HL-60 (cell line): ENCODE measurements at places on chromosomes 4 and X.

GRCh38 chr4:7187691-7188090 is 4.6 kb upstream of the SORCS2 start:
- no peak for DNase-seq

- DNase-seq: no peak
These were observed 345.9 kb downstream of the FSTL5 start for GRCh38 chr4:161817914-161818313.

GRCh38 chr4:163085085-163085484 is 81.6 kb downstream of the NAF1 start:
- DNase-seq: peak; percentile 70

- no peak for DNase-seq
These were observed 930.7 kb upstream of the HS3ST1 start for GRCh38 chr4:12359420-12359819.

GRCh38 chr4:78796526-78796925 is 20.4 kb downstream of the BMP2K start:
- DNase-seq: no peak

GRCh38 chr4:88674979-88675378 is 22.6 kb downstream of the NAP1L5 start:
- DNase-seq: no peak

DNA sequence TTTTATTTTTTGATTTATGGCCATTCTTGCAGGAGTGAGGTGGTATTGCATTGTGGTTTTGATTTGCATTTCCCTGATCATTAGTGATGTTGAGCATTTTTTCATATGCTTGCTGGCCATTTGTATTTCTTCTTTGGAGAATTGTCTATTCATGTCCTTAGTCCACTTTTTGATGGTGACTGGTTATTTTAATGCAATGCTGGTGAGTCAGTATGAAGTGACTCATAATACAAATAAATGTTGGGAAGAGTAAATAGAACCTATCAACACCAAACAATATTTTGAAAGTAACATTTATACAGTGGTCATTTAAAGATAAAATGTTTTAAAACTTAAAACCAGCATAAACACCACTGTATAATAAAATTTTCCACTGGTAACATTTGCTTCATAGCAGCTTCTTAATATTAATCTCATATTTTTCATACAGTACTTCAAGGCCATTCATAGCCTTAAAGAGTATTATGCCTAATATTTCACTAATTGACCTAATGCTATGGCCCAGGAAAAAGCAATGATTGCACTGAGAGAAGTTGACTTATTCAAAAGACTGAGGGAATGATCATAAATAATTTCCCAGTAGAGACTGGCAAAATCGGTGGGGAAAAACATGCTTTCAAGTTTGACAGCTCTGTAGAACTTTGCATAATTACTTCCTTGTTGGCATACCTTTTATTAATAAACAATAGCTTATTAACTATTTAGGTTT is 33.9 kb downstream of the CASK start:
- DNase-seq: no peak

- no peak for DNase-seq
These were observed 260.7 kb upstream of the SFRP2 start for GRCh38 chr4:154049457-154050181.

DNA sequence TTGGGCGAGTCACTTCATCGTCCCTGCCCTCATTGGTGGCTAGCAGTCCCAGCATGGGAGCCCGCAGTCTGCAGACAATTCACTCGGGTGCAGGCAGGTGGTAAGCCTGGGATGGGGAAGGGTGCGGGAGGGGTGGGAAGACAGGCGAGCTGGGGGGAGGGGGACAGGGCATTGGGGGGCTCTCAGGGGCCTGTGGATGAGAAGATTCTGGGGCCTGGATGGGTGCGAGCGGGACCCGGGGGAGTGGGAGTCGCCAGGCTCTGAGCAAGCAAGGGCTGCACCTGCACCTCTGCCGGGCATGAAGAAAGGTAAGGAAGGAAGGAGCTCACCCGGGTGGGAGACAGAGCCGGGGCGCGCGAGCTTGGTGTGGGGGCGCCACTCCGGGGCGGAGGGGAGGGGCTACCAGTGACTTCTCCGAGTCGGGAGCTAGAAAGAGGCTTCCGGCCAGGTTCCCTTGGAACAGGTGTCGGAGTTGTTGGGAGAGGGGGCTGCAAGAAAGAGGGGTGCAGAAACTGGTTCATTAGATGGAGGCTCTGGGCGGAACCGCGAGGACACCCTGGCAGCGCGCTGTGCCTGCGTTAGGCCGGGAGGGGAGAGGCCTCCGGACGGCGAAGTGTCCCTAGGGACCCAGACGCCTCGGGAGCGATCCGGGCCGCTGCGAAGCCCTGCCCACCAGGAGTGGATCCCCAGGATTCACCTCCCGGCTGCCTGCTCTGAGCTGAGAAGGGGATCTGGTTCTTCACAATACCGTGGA is 103.4 kb upstream of the PDLIM3 start:
- no peak for DNase-seq

DNA sequence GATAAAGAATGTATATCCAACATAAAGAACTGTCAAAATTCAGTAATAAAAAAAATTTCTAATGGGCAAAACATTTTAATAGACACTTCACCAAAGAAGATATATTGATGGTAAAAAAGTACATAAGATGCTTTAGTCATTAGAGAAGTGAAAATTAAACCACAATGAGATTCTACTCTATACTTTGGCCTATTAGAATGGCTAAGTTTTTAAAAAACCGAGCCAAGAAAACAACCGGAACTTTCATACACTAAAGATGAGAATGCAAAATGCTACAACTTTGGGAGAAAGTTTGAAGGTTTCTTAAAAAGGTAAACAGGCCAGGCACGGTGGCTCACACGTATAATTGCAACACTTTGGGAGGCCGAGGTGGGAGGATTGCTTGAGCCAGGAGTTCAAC is 20.8 kb downstream of the CNOT6L start:
- DNase-seq: no peak

DNA sequence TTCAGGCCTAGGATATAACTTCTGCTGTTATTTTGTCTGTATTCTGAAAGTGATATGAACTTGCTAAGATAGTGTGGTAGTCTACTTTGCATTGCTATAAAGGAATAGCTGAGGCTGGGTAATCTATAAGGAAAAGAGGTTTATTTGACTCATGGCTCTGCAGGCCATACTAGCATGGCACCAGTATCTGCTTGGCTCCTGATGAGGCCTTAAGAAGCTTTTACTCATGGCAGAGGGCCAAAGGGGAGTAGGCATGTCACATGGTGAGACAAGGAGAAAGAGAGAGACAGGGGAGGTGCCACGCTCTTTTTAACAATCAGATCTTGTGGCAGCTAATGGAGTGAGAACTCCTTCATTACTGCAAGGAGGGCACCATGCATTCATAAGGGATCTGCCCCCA is 247.3 kb downstream of the GPAT3 start:
- DNase-seq: no peak

GRCh38 chr4:67250131-67250896 is 295.0 kb downstream of the CENPC start:
- peak; percentile 1 for DNase-seq

- no peak for DNase-seq
These were observed 24.8 kb upstream of the ACSL1 start for GRCh38 chr4:184850431-184851199.

- DNase-seq: no peak
These were observed 20.2 kb upstream of the RBPJ start for GRCh38 chr4:26300314-26301307.

- DNase-seq: no peak
These were observed 31.2 kb downstream of the CNOT6L start for GRCh38 chr4:77787969-77788368.

- DNase-seq: no peak
These were observed 12.8 kb downstream of the SCD5 start for GRCh38 chr4:82785611-82786400.

- DNase-seq: no peak
These were observed 15.7 kb upstream of the ENPEP start for GRCh38 chr4:110460074-110460746.

- no peak for DNase-seq
These were observed 141.4 kb downstream of the AMELX start for GRCh38 chrX:11434607-11435006.

DNA sequence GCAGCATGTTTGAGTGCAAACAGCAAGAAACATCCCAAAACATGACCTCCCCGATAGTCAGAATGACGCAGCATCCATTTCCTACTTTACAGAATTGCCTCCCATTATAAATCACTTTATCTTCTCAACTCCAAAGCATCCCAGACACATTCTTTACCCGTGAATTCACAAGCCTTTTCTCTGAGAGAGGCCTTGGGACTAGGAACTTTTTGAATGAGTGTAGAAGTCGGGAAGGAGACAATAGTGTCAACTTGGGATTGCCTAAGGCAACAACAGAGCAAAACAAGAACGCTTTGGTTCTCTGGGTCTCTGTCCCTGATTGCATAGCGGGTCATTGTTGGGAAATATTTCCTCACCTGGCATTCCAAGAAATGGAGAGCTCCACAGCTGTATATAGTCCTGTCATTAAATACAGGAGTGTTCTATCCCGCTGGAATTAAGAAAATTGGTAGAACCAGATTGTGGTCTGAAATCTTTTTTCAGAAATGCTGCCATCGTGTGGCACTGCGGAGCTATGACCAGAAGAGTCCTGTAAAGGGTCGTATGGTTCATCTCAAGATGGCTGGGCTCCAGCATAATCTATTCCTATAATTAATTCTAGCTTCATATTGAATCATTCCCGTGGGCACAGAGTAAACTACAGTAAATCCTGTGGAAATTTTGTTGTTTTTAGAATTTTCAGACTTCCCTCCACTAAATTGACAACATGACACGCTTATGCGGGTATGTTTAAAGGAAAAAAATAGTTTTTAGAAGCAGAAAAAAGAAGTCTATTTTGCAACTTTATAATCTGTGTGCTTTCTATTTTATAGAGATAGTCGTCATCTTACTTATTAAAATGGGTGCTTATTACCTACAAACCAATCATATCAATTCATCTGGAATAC is 2.0 kb upstream of the SPP1 start:
- no peak for DNase-seq

DNA sequence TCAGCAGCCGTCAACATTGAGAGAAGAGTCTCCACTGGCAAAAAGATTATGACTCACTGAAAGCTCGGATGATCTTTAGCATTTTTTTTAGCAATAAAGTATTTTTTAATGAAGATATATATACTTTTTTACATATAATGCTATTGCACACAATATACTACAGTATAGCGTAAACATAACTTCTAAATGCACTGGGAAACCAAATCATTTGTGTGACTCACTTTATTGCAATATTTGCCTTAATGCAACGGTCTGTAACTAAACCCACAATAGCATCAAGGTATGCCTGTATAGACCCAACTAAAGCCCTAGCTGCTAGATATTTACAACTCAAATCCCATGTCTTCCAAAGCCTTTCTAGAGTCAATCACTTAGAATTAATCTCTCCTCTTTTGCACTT is 52.3 kb upstream of the EDNRA start:
- no peak for DNase-seq

DNA sequence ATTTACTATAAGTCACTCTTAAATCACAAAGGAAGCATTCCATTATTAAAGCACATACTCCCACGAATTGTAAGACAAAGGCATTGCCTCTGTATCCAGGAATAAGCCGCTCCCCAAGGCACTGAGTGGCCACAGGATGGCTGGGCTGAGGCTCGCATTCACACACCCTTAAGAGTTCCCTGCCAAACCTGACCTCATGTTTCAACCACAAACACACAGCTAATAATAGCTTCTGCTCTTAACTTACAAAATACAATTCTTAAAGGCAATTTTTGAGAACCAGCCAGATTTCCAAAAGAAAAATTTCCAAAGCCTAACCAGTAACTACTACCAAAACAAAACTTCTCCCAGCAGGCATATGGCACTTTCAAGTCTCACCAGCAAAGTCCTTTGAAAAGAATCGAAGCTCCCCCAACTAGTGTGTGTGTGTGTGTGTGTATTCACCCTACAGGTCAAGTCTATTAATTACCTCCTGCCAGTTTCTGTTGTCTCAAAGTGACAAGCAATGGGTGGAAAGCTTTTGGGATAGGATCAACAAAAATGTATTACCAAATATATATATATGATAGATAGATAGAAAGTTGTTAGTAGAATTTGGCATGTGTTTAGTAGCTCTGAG is 36.0 kb downstream of the ARHGAP6 start:
- no peak for DNase-seq

GRCh38 chr4:172780566-172781081 is 388.0 kb upstream of the GALNT7 start:
- DNase-seq: no peak

DNA sequence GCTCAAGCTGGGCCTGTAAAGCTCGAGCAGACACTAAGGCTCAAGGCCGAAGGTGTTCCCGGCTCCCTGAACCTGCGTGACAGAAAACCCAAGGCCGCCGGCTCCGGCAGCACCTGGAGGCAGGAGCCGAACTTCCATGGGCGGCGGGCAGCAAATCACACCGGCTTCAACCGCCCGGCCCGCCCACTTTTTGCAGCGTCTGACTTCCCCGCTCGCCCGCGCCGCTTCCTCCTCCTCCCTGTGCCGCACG is 940 bp upstream of the NSD2 start:
- peak; percentile 89 for DNase-seq

GRCh38 chr4:53307210-53307609 is 58.7 kb downstream of the SCFD2 start:
- no peak for DNase-seq

DNA sequence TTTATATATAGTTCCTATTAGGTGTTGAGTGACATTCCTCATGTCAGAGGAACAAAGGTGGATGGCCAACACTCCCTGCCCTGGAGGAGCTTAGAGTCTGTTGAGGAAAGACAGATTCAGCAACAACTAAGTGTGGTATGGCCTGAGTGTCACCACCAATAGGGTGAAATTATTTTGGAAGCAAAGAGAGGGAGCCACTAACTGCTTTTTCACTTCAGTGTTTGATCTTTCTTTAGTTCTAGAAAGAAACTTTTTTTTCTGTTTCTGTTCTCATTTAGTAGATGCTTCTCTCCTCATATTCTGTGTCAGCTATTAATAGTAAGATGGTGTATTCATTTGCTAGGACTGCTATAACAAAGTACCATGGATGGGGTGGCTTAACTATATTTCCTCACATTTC is 81.5 kb downstream of the ARX start:
- no peak for DNase-seq

DNA sequence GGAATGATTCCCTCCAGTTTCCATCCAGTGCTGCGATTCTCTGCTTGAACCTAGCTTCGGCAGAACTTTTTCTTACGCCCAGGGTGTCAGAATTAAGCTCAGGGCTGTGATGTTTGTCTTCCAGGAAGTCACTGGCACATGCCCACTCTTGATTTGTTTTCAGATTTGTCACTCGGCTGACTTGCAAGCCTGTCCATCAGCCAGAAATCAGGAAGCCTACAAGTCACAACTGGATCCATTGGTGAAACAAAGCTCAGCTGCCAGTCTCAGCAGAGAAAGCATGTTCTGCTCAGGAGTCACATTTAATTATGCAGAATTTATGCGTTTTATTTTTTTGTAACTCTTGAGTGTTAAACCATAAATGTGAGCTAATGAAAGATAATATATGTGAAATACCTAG is 38.2 kb upstream of the PNPLA4 start:
- DNase-seq: no peak

DNA sequence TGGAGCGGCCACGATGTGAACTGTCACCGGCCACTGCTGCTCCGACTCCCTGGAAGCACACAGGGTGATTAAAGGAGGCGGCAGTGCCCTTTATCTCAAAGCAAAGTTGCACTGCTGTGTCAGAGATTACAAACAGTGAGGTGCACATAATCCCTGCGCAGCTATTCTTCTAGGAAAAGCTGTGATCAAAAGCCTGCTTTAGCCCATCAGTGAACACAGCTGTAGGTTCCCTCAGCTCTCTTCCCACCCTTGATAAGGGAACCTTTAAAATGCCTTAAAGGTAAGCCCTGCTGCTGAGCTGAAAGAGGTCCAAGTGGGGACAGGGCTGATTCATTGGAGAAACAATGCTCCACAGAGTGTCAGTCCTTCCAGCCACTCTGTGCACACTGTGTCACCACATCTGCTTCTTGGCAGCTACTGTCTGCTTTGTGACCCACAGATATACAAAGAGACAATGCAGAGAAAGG is 127.6 kb downstream of the EIF4E start:
- no peak for DNase-seq
